ENCODE measurements at places on chromosomes 6 and 20.

DNA sequence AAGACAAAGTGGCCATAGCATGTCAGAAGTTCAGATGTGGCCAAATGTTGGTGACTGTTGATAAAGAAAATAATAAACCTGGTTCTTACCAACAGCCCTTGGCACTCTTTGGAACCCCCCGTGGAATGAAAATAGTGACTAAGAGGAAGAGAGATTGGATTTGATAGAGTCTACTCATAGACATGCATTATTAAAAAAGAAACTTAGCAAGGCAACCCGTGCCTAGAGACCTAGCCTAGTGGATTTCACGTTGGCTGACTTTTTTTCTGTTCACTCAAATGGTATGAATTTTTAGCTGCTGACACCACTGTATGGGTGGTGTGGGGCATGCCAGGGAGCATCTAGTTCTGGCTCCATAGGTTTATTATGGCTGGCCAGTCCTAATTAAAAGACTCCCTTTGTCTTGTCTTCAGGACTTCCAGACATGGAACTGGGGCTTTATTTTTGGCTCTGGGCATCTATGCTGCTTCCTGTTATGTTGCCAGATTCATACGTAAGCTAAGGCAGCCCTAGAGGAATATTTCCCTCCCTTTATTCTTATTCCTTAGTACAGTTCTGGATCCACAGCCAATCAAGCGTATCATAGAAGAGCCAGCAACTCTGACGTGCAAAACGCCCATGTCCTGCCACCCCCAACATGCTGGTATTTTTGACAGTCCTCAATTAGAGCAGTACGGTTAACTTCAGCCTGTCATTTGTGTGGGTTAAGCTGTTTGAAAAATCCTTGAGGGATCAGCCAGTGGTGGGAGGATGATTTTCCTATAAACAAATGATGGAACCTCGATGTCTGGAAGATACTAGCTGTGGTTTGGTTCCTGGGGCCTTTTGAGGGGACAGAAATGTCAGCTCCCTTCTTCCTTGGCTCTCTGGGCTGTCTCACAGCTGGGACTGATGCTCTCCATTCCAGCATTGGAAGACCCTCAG is 127.5 kb downstream of the ISM1 start:
- DNase-seq: no peak

- DNase-seq: no peak
These were observed 132.1 kb downstream of the ZDHHC14 start for GRCh38 chr6:157513004-157513603.

DNA sequence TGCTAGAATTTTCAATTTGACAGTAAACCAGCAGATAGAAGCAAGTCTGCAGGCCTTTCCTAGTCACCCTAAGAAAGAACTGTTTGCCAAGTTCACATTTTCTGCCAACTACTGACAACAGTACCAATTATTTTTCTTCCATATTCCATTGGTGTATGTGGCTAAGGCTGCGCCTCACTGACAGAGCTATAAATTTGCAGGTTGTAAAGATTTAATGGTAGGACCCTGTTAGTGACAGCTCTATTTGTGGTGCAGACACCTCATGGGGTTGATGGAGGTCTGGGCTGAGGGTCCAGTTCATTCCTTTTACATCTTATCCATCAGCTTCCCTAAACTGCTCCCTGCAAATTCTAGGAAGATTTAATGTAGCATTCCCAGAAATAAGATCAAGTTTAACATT is 228.5 kb downstream of the FRK start:
- DNase-seq: no peak

DNA sequence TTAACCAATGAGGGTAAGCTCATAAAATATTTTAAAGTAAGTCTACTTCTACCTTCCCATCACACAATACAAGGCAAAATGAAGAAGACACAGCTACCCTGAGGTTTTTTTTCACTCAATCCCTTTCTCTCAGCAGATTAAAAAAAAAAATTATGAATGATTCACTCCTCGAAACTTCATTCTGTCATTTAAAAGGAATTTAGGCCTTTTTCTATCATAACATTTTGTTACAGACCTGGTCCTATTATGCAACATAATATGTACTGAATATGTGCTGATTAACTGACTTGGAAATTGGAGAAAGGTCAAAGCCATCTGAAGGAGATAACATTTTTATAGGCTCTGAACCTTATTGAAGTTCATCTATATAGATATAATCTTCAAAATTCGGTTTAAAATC is 45.5 kb downstream of the PRL start:
- no peak for DNase-seq

DNA sequence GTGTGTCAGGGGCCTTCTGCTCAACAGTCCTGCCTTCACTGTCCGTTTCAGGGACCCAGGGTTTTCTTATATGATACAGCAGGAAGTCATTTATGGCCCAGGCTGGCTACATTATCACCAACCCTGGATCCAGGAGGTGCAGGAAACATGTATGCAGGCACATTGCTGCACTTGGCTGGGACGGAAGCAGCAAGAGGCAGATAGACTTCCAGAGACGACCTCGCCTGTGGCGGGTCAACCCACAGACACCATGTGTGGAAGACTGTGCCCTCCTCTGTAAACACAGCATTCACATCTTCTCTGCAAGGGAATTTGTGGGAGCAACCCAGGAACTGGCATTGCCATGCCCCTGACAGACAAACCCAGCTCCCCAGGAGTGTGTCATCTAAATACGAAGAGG is 43.7 kb downstream of the TBC1D7 start:
- no peak for DNase-seq

DNA sequence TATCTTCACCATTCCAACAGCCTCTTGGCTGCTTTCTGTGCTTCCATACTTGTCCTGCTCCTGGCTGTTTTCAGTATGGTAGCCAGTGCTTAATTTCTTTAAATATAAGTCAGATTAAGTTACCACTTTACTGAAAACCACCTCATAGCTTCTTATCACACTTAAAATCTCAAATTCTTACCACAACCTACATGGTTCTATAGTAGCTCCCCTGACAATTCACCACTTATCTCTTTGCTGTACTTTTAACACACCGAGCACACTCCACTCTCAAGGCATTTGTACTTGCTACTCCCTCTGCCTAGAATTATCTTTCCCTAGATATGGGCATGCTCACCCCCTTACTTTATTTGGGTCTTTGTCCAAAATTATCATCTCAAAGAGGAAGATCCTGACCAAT is 369.0 kb downstream of the TENT5A start:
- no peak for DNase-seq

GRCh38 chr6:11044712-11045167 is 635 bp upstream of the ELOVL2 start:
- no peak for DNase-seq

DNA sequence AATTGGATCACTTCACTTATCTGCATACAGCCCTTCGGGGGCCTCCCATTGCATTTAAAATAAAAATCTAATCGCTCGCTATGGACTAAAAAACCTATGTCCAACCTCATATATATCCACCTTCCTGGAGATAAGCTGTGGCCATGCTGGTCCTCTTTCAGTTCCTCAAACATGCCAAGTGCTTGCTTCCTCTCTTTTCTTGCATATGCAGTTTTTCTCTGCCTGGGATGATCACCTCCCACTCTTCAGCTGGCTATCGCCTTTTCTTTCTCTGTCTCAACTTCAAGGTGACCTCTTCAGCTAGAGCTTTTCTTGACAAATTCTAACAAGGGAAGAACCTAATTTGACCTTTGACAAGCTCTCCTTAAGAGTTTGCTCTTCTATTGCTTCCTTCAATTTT is 5.6 kb upstream of the TFB1M start:
- no peak for DNase-seq

GRCh38 chr6:116662202-116662601 is 6.4 kb downstream of the ZUP1 start:
- no peak for DNase-seq

DNA sequence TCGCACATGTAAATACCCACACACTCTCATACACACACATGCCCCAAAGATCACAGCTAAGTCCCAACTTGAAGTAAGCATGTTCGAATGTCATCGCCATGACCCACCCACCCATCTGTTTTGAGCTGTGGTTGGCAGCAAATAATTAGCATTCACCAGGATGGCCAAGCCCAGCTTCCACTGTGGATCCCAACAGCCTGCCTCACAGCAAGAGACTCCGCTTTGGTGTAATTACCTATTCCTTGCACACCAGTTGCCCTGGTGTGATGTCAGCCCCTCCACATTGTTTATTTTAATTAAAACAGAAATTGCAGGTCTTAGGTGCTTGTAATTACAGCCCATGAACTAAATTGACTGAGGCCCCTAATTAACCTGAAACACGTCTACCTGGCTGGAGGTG is 81.1 kb downstream of the MAFB start:
- no peak for DNase-seq

DNA sequence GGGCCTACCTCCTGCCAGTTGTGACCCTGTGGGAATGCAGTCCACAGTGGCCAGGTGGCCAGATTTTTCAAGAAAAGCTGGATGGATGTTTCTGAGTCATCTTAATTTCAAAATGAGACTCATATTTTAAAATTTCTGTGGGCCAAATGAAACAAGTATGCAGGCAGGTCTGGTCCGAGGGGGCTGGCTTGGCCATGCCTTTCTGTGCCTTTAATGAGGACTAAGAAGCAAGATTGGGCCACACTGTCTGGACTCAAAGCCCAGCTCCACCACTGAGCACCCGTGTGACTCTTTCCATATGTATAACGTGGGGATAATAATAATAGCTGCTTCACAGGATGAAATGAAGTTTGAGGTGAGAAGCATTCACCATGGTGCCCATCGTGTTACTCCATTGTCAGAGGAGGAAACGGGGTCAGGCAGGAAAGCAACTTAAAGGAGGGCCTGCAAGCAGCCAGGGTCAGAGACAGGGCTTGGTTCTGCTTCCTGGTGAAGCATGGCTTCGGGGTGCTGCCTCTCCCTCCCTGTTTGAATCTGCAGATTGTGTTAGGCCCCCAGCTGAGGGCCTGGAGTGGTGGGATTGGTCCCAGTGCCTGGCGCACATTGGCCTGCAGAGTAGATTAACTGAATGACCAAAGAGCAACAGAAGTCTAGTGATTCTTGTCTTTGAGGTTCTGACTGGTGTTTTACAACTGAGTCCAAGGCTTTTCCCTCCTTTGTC is 3.8 kb downstream of the SOX12 start:
- no peak for DNase-seq

DNA sequence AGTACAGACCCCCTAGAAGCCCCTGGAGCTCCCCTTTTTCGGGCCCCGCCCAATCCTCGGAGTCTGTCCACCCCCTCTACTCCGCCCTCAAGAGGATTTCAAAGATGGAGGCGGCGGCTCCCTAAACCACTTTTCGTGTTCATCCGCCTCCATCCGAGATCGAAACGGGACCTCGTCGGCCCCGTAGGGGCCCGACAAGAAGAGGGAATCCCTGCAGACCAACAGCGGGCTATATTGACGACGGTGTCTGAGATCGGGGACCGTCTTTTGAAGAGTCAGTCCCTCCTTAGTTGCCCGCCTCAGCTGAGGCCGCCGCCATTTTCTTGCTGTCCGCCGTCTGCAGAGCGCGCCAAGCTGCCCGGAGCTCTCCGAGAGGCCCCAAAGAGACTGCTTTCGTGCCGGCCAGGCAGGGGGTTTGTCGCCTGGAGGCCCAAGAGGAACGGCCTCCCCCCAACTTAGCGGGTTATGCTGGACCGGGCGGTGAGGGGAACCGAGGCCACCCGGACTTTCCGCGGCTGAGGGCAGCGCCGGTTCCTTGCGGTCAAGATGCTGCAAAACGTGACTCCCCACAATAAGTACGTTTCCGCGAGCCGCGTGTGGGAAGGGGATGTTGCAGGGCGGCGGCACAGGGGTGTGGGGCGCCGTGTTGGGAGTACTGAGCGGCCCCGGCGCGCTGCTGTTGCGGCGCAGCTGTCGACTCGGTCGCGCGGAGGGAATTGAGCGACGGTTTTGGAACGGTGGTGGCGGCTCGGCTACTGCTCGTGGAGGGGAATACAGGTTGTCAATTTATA is 4.2 kb downstream of the BRD2 start:
- DNase-seq: peak; percentile 49

DNA sequence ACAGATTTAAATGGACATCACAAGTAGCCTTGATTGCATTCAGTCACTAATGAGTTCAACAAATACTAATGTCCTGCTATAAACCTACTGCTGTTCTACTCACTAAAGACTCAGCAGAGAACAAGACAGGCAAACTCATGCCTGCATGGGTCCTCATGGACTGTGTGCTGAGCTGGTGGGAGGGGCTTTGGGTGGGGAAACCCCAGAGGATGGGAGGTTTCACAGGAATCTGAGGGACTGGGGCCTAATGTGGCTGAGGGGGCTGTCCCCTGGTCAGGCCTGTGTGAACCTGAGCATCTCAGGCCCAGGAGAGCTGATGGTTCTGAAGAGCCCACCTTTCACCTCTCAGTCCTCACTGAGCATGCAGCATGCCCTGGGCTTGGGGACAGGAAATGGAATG is 1.4 kb downstream of the CST8 start:
- DNase-seq: no peak

DNA sequence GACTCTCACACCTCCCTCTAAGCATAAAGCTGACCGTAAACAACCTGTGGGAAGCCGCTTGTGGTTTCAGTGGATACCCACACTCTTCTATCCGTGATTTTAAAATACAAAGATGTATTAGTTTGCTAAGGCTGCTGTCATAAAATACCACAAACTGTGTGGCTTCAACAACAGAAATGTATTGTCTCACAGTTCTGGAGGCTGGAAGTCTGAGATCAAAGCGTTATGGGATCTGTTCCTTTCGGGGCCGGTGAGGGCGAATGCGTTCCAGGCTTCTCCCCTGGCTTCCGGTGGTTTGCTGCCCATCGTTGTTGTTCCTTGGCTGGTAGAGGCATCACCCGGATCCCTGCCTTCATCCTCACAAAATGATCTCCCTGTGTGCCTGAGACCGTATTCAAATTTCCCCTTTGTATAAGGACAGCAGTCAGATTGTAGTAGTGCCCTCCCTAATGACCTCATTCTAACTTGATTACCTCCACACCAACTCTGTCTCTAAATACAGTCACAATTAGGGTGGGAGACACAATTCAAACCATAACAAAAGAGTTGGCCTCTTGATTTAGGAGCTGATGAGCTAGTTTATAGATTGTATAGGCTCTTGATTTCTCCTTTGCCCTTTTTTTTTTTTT is 210.6 kb upstream of the SOX4 start:
- no peak for DNase-seq

GRCh38 chr6:15430931-15431405 is 185.1 kb downstream of the JARID2 start:
- DNase-seq: no peak

- no peak for DNase-seq
These were observed 280.1 kb downstream of the HAO1 start for GRCh38 chr20:7660165-7660564.

GRCh38 chr6:45187836-45188235 is 140.3 kb upstream of the RUNX2 start:
- no peak for DNase-seq

GRCh38 chr6:40966860-40967259 is 72.2 kb downstream of the UNC5CL start:
- no peak for DNase-seq

GRCh38 chr20:53187392-53188068 is 215.4 kb downstream of the TSHZ2 start:
- DNase-seq: no peak

GRCh38 chr20:11355345-11355744 is 562.3 kb upstream of the BTBD3 start:
- no peak for DNase-seq

- DNase-seq: no peak
These were observed 121.1 kb downstream of the FOXA2 start for GRCh38 chr20:22462975-22463914.

- DNase-seq: peak; percentile 71
These were observed at the start of gene SMIM8 for GRCh38 chr6:87322304-87323212. TSS of gene SMIM8 (plus strand) at chr6:87322588. CDS start at chr6:87337032, 14,444 bp downstream.

- no peak for DNase-seq
These were observed 706.9 kb downstream of the PTPRT start for GRCh38 chr20:42482808-42483207.
